ENCODE measurements at places on chromosomes 3 and 15. TPM values are rescaled to one million over a fixed set of nuclear protein-coding genes. Genes with fewer than 3 reads are reported as not detected.
A peak's percentile ranks its signal among the peaks of the same experiment; 100 is the strongest.

The IL17RD gene
- total RNA-seq: not detected

The TOPAZ1 gene
- not detected for total RNA-seq

The TRIM42 gene
- total RNA-seq: not detected

The CCDC54 gene
- total RNA-seq: not detected

The RASL12 gene
- total RNA-seq: not detected

The MELTF gene
- 1.2 TPM for total RNA-seq

The CX3CR1 gene
- 0.33 TPM for total RNA-seq

The GOLGA8G gene
- not detected for total RNA-seq

The RBMS3 gene
- total RNA-seq: 1.0 TPM

DNA sequence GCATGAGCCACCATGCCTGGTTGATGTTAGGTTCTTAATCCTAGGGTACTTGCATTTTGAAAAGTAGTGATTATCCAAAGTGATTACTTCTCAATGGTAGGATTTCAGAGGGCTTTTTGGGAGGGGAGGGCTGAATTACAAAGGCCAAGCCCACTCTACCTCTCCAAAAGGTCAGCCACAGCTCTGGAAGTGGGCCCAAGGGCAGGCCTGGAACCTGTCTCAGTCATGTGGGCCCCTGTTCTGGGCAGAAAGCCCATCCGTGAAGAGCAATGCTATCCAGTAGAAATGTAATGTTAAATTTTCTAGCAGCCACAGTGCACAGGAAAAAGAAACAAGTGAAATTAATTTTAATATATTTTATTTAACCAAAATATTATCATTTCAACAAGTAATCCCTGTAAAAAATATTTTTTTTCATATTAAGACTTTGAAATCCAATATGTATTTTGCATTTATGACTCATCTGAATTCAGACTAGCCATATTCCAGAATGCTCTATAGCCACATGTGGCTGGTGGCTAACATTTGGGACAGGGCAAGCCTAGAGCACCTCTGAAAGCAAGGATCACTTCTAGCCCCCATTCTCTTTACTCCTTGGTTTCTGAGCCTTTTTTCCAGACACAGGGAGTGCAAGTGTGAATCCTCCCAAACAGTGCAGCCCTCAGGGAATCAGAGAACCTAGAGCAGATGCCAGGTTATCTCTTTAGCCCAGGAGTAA, 16.8 kb downstream of the RFT1 start:
- no peak for DNase-seq

GRCh38 chr3:159609625-159610024, 379.0 kb upstream of the IL12A start:
- DNase-seq: no peak

DNA sequence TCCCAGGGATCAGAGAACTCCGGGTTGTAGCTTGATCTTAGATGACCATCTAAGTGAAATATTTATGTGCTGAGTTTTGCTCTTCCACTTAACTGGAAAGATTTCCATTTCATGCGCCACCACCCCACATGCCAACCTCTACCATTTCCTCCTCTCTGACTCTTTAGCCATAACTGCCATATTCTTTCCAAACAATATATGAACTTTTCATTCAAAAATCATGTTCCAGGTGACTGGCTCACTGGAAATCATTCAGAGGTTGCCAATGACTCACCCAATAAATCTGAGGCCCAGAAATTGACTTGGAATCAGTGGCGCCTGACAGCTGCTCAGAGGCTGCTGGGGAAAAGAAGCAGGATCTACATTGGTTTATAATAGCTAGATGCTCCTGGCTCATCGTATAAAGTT, 31.6 kb upstream of the FAM174B start:
- DNase-seq: no peak

DNA sequence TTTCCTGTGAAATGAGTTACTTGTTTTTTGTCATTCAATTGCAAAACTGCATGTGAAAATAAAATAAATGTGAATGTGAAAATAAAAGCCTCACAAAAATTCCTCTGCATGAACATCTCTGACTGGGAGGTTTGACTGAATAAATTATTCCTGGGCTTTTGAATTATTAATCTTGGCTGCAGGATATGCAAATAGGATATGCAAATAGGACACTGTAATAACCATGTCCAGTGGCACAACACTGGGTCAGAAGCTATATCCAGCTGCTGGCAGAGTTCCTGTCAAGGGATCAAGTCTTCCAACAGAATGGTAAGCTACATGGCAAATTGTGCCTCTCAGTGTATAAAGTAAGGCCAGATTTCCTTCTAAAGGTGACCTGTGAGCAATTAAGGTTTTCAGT, at the start of gene SUCNR1:
SUCNR1 (plus strand) TSS at position 246 of the 400 bp plus-strand sequence. CDS start 6,250 bp downstream, outside the sequence.
- DNase-seq: no peak

GRCh38 chr3:23952646-23953045, 7.6 kb downstream of the NR1D2 start:
- DNase-seq: no peak

DNA sequence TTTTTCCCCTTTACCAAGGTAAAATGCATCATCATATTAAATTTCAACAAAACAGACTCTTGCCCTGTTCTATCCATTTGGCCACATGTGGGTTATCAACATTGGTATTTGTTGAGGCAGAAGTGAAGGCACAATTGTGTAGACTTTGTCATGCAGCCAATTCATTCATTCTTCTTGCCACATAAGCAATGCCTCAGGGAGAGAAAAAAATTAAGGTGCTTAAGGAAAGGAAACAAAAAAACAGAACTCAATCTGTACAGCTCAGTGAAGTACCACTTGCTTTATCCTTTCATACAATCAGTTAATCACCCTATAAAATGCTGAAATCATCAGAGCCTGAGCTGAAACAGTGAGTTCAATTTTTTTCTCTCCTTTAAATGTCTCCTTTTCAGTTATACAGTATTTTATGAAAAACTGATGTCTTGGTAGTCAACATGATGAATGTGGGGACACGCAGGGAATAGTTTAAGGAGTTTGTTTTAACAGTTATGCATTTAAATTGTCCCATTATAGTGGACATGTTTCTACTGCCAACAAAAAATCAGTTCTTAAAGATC, 588.9 kb downstream of the MFSD1 start:
- no peak for DNase-seq

- no peak for DNase-seq
Measured at GRCh38 chr3:3665961-3666640, 133.1 kb upstream of the LRRN1 start.

DNA sequence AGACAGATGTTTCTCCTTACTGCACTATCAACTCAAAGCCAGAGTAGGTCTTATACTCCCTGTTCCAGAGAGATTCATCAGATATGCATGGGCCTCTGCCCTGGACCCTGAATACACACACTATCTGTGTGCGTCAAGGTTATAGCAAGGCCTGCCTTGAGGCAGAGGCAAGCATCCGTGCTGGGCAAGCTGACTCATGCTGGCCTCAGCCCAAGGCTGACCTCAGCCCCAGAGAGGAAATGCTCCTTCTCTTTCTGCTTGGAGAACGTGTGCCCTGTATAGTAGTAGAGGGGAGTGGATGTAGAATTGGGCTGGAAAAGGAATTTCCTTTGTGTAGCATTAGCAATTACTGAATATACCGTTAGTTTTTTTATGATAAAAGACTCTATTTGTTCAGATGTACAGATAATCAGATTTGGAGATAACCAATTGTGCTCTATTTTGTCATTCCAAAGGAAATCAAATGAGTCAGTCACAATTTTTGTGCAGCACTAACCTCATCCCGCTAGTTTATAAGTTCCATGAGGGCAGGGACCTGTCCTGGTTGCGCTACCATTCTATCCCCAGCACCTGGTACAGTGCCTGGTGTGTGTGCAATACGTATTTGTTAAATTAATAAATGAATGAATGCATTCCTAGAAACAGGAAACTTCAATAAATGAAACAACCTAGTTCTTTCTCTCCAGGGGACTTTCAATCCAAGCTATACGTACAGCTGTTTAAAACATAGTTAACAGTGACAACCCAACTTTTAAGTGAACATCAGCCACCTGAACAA, 13.3 kb upstream of the PAQR9 start:
- no peak for DNase-seq

DNA sequence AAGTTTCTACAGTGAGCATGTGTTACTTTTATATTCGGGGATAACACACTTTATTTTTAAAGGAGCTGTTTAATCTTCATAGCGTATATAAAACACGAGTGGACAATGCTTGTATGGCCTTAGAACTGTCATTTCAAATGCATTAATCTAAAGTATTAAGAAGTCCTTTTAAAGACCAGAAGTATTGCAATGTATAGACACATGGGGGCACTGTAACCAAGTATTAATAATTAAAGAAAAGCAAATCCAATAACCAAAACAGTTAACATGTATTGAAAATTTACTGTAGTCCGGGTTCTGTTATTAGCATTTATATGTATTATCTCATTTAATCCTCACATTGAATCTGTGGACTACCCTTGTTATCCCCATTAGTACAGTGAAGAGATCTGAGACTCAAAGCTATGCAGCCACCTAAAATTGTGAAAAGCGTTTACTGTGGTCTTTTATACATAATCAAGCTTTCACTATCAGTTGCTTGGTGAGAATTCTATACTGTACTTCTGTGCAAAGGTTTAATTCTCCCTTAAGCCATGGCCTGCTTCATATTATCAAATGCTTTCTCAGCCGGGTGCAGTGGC, 10.1 kb downstream of the ARL14 start:
- peak; percentile 6 for DNase-seq

- DNase-seq: no peak
Measured at GRCh38 chr15:79820176-79820575, 76.6 kb downstream of the MTHFS start.

DNA sequence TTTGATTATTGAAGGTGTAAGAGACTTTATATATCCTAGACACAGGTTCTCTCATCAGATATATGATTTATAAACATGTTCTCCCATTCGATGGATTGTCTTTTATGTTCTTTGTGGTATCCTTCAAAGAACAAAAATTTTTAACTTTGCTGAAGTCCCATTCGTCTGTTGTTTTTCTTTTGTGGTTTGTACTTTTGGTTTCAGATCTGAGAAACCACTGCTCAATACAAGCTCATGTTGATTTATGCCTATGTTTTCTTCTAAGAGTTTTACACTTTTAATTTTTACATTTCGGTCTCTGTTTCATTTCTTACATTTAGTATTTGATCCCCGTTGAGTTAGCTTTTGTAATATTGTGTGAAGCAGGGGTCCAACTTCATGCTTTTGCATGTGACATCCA, 103.3 kb upstream of the SPRED1 start:
- DNase-seq: no peak

DNA sequence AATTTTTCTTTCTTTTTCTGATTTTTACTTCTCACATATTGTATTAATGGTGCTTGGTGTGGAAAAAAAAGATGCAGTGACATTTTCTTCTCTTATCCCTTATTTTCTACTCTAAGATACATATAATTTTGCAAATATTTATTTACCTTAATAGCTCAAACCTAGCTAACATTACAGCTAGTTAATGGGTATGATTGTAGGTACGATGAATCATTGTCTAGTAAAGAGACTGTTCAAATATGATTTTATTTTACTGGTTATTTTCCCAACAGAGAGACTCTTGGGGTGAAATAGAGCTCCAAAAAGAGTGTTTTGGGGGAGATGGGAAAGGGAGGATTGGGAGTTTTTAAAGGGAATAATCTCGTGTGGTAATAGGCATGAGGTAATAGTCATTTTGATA, 206.0 kb downstream of the RBMS3 start:
- no peak for DNase-seq

GRCh38 chr3:58864480-58864879, 185.3 kb downstream of the CFAP20DC start:
- no peak for DNase-seq

- DNase-seq: no peak
Measured at GRCh38 chr3:67692621-67693020, 38.2 kb upstream of the SUCLG2 start.

- no peak for DNase-seq
Measured at GRCh38 chr15:100691321-100691720, 88.9 kb downstream of the ASB7 start.
